Smooth muscle cell of trachea (primary cell): ENCODE measurements at places on chromosomes 6 and 20. TPM values are rescaled to one million over a fixed set of nuclear protein-coding genes. Genes with fewer than 3 reads are reported as not detected.

The TBXT gene
- total RNA-seq = not detected in 2 replicates

The TBCC gene
- total RNA-seq = 46.6 and 52.5 TPM in 2 replicates

The SLC13A3 gene
- total RNA-seq = 2.9 and 6.0 TPM in 2 replicates

The BFSP1 gene
- total RNA-seq = 1.8 and 2.3 TPM in 2 replicates

The PAK5 gene
- under 0.01 TPM in 1 of 2 replicates, not detected in the other for total RNA-seq

The CAP2 gene
- total RNA-seq = 3.5 and 3.6 TPM in 2 replicates

The CAPN11 gene
- total RNA-seq = 0.15 and 0.33 TPM in 2 replicates

The SDC4 gene
- 113 and 219 TPM in 2 replicates for total RNA-seq

The OR12D3 gene
- not detected in 2 replicates for total RNA-seq

The SPATA25 gene
- 1.5 and 3.5 TPM in 2 replicates for total RNA-seq

The GNAS-AS1 gene
- 1.2 and 1.3 TPM in 2 replicates for total RNA-seq

The MUC21 gene
- not detected in 2 replicates for total RNA-seq

The DNMT3B gene
- 1.7 and 3.8 TPM in 2 replicates for total RNA-seq

The EYA4 gene
- total RNA-seq = 26.2 and 29.9 TPM in 2 replicates
